PC-9 (cell line): ENCODE measurements at places on chromosomes 3 and 15. TPM values are rescaled to one million over a fixed set of nuclear protein-coding genes. Genes with fewer than 3 reads are reported as not detected.

- H3K4me1 ChIP-seq = no peaks in the 10 kb centered on the region
- H3K27ac ChIP-seq = no peak overlapping the region
- no peak for DNase-seq
- H3K4me3 ChIP-seq = no peak overlapping the region
Measured at GRCh38 chr3:72797773-72798543, 50.3 kb downstream of the SHQ1 start.

- peak; percentile 80 for DNase-seq
- H3K4me3 ChIP-seq = peak overlapping the region; percentile 79
- H3K27ac ChIP-seq = peak overlapping the region; percentile 48
- H3K27me3 ChIP-seq = no peaks in the 10 kb centered on the region
- peaks cover 27% of the 10 kb centered on the region for H3K4me1 ChIP-seq
Measured at GRCh38 chr3:146160321-146160963, 542 bp downstream of the PLOD2 start.

DNA sequence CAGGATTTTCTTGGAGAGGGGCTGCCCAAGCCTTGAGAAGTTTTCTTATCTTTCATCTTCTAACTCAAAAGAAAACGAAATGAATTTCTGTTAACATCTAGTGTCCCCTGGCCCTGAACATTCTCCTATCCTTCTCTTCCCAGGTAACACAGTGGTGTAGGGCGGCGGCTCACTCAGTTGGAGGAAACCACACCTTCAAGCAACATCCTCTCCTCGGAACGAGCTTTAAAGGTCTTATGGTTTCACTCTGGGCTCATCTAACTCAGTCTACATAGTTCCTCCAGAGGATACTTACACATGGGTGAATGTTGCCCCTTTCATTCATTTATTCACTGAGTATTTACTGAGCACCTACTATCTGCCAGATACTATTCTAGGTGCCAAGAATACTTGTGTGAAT is 31.0 kb upstream of the KLHL6 start:
- no peak overlapping the region for H3K4me3 ChIP-seq
- no peaks in the 10 kb centered on the region for H3K4me1 ChIP-seq
- H3K27ac ChIP-seq = no peak overlapping the region
- no peak for DNase-seq

DNA sequence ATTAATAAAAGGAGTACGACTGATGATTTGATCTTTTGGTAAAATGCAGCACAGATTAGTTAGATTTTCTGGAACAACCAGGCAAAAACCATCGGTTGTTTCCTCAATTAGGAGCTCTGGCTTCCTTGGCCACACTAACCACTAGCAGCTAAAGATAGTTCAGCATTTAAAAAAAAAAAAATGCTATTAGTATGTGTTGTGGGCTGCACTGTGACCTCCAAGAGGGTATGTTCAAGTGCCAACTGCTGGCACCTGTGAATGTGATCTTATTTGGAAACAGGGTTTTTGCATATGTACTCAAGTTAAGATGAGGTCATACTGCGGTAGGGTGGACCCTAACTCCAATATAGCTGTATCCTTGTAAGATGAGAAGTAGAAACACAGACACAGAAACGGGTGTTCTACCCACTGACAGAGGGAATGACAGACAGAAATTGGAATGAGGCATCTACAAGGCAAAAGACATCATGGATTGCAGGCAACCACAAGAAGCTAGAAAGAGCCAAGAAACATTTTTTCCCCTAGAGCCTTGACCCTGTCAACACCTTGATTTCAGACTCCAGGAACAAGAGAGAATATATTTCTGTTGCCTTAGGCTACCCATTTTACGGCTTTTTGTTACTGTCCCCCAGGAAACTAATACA is 534.6 kb upstream of the ROBO2 start:
- no peaks in the 10 kb centered on the region for H3K4me1 ChIP-seq
- no peak for DNase-seq
- H3K36me3 ChIP-seq = no peaks in the 10 kb centered on the region
- H3K27me3 ChIP-seq = 0 out of 2 replicates have a peak, but pooled peaks cover 5% of the 10 kb centered on the region
- H3K4me3 ChIP-seq = no peak overlapping the region
- H3K27ac ChIP-seq = no peak overlapping the region

GRCh38 chr3:27508424-27508823 is 24.2 kb upstream of the SLC4A7 start:
- DNase-seq = no peak
- H3K27me3 ChIP-seq = no peaks in the 10 kb centered on the region
- no peak overlapping the region for H3K4me3 ChIP-seq
- H3K27ac ChIP-seq = no peak overlapping the region

Gene GHSR
- total RNA-seq = not detected in 2 replicates

Gene TUSC2
- total RNA-seq = 24.7 and 28.5 TPM in 2 replicates

- H3K27me3 ChIP-seq = no peaks in the 10 kb centered on the region
- H3K4me1 ChIP-seq = peaks cover 30% of the 10 kb centered on the region
- DNase-seq = no peak
- H3K27ac ChIP-seq = no peak overlapping the region
- H3K36me3 ChIP-seq = no peaks in the 10 kb centered on the region
Measured at GRCh38 chr3:171566803-171567422, 106.7 kb upstream of the TNIK start.

Gene ARPIN
- total RNA-seq = 28.6 and 30.4 TPM in 2 replicates

- no peak for DNase-seq
- H3K27ac ChIP-seq = no peak overlapping the region
- H3K4me1 ChIP-seq = no peaks in the 10 kb centered on the region
- no peak overlapping the region for H3K4me3 ChIP-seq
- H3K36me3 ChIP-seq = no peaks in the 10 kb centered on the region
Measured at GRCh38 chr3:95750097-95750496, 1064.3 kb upstream of the EPHA6 start.

DNA sequence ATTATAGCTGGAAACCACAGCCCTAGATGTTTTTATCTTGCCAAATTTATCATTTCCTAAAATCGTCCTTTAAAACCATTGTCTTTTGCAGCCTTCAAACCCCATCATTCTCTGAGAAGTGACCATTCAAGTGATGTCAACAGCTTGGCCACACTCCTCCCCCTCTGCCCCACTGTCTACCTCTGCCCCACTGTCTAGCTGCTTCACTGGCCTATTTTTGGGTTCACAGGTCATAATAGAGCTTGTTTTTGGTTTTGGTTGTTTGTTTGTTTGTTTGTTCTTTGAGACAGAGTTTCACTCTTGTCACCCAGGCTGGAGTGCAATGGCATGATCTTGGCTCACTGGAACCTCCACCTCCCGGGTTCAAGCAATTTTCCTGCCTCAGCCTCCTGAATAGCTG is 93.2 kb upstream of the IL12A start:
- H3K36me3 ChIP-seq = no peaks in the 10 kb centered on the region
- H3K27ac ChIP-seq = no peak overlapping the region
- H3K4me3 ChIP-seq = no peak overlapping the region
- no peak for DNase-seq
- no peaks in the 10 kb centered on the region for H3K4me1 ChIP-seq
